ENCODE measurements at places on chromosomes 7 and 10.

DNA sequence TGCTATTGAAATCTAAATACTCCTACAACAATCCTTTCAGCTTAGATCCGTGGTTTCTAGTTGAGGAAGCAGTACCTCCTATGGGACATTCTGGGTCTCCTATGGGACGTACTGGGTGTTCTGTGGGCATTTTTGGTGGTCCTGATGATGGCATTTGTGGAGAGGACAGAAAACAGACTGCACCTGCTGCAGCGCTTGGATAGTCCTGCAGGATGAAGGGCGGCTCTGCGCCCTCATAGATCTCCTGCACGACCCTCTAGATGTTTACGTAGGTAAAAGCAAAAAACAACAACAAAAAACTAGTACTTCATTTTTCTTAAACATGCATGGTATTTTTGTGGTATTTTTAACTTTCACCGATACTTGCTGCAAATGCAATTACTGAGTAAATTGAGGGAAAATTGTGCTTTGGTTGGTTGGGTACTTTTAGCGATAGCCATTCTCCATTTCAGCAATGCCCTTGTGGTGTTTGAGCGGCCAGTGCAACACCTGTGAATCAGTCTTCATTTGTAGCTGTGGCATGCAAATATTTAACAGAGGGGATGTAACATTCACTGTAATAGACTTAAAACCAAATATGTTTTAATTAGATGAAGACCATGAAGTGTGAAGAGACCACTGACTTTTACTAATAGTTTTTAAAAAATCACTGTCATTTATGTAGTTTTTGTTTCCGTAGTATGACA, 461.2 kb downstream of the SDK1 start:
- no peak for DNase-seq

DNA sequence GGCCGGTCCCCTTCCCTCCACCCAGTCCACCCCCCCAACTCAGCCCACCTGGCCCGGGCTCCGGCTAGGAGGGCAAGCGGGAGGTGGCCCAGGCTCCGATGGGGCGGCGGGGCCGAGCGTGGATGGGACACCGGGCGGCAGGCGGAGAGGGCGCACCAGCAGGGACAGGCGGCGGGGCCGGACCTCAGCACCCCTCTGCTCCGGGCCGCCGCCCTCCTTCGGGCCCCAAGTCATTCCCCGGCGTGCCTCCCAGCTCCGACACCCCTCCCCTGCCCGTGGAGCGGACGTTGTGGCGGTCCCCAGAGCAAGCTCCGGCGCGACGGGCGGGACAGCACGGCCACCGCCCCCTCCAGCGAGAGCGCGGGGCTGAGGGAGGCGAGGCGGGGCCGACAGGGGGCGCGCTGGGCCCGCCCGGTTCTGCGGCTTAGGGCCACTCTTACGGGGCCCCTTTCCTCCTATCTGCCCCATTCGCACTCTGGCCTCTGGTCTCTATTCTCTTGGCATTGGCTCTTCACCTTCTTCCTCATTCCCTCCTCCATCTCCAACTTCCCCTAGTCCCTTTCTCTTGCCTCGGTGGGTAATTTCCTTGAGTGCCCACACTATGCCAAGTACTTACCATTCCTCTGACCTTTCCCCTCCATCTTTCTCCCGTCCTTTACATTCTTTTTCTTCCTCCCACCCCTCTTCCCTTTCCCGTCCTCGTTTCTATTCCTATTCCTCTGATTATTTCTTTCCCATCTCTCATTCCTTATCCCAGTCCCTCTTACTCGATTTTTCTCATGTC, 701 bp upstream of the GBX1 start:
- DNase-seq: no peak

GRCh38 chr7:42238709-42239366, 1.8 kb upstream of the GLI3 start:
- peak; percentile 68 for DNase-seq

GRCh38 chr7:96739609-96740008, 30.0 kb upstream of the SEM1 start:
- no peak for DNase-seq

- DNase-seq: peak; percentile 2
Measured at GRCh38 chr10:43044448-43044921, 32.4 kb upstream of the RET start.

GRCh38 chr10:98231417-98231816, 36.6 kb downstream of the LOXL4 start:
- DNase-seq: no peak

DNA sequence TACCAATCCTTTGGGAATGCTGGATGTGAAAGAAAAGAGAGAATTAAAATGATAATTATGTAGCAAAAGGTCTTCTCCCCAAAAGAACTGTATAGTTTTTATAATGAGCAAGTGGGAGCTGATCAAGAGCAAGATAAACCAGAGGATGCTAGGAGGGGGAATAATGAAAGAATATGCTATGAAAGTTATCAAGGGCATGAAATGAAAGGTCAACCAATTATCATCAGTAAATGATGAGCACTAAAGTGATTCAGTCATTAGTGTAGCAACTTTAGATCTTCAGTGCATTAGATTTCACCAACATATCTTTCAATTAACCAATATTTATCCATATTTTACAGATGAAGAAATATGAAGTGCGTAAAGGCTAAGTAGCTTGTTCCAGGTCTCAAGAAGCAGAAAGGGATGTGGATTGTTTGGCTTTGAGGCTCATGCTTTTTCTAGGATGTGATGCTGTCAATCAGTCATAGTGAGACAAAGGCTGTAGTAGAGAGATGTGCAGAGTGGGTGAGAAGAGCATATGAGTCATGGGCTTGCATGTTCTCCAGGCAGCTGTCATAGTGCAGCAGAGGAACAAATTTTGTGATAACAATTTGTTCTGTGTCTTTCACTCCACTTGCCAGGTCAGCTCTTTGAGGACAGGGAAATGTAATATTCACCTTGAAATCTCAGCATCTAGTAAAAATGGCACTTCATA, 5.7 kb upstream of the OR2F2 start:
- DNase-seq: no peak

GRCh38 chr7:11613292-11613930, 218.6 kb downstream of the THSD7A start:
- DNase-seq: no peak

DNA sequence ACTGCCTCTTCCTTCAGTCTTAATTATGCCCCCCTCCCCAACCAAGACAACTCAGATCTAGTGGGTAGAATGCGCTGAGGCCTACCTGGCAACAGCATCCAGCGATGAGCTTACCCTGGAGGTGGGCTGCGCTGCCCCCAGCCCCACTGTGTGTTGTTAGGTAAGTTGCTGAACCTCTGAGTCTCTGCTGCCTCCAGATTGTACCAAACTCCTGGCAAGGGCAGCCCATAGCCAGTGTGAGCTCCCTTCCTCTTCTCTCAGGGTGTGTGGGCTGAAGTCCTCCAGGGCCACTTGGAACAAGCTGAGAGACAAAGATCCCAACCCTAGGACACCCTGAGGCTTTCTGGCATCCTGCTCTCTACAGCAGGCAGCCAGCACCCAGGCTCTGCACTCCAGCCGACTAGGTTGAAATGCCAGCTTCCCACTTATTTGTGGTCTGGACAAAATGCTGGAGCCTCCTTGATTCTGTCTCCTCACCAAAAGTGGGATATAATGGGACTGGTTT, 135.3 kb downstream of the ARHGAP22 start:
- no peak for DNase-seq

GRCh38 chr7:100065452-100066186, 15.9 kb downstream of the ZNF3 start:
- DNase-seq: peak; percentile 62

DNA sequence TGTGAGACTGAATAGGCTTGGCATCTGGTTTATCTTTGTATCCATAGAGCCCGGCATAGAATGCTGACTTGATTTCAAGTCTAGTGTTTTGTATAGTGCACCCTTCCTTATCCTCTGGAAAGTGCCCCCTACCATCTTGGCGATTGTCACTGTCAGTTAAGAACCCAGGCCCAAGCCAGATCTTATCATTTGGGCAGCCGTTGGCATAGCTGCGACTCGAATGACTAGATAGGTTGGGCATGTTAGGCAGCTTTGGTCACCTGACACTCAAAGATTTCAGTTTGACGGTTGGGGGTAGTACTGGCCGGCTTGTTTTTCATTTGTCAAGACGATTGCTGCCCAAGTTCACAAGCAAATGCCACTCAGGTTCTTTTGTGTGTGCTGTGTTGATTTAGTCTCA, 6.6 kb downstream of the NIPSNAP2 start:
- DNase-seq: no peak

DNA sequence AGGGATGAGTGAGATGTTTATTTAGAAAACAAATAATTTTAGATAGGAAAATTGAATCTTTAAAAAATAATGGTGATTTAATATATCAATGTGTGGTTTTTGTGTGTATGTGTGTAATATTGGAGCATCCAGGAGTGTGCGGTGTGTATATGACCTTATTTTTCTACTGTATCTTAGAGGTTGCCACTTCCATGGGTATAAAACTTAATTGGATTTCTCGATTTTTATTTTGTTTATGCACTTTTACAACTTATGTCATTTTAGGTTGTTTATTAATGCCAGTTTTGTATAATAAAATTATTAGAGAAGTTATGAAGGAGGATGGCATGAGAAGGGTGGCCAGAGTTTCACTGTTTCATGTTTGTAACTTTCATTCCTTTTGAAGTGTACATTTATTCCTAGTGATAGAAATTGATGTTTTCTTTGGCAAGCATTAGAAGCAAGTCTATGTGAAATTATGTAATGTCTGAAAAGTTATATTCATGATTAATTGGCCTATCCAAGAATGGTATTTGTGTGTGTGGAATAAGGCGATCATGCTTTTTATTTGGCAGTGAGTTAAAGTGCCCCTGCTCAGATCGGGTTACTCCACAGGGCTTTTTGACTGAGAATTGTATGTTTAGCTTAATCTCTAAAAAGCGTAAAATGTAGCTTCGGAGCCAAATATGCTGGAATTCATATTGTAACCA, 110.3 kb downstream of the KAT6B start:
- DNase-seq: peak; percentile 41

DNA sequence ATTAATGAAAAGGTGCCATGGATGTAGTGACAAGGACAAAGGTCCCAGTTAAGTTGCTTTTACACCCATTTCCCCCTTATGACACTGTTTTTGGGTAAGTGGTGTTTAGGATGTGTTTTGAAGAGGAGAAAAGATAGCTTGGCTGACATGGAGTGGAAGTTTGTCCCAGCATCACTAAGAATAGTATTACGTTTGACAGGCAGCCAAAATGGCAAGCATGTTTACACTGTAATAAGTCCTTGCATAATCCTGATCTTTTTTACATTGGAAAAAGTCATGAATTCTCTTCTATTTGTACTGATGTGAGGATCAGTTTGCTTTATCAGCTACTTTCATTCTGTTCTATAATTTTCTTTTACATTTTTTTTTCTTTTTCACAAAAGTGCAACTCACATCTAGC, 137.8 kb downstream of the CHRM2 start:
- peak; percentile 35 for DNase-seq

DNA sequence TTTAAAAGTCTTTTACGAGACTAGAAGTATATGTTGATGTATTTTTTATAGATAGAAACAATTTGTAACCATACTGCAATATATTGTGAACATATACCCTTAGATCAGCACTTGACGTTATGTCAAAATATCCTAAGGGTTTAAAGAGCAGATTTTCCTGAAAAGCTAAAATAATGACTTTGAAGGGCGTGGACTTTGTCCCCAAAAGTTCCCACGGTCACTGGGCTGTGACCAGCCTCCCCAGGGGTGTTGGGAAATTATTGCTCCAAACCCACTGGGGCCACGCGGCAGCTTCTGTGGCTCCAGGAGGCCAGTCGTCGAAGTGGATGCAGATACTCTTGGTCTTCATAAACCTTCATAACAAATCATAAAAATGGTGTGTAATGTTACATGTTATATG, 29.9 kb downstream of the DNAJB6 start:
- DNase-seq: no peak

DNA sequence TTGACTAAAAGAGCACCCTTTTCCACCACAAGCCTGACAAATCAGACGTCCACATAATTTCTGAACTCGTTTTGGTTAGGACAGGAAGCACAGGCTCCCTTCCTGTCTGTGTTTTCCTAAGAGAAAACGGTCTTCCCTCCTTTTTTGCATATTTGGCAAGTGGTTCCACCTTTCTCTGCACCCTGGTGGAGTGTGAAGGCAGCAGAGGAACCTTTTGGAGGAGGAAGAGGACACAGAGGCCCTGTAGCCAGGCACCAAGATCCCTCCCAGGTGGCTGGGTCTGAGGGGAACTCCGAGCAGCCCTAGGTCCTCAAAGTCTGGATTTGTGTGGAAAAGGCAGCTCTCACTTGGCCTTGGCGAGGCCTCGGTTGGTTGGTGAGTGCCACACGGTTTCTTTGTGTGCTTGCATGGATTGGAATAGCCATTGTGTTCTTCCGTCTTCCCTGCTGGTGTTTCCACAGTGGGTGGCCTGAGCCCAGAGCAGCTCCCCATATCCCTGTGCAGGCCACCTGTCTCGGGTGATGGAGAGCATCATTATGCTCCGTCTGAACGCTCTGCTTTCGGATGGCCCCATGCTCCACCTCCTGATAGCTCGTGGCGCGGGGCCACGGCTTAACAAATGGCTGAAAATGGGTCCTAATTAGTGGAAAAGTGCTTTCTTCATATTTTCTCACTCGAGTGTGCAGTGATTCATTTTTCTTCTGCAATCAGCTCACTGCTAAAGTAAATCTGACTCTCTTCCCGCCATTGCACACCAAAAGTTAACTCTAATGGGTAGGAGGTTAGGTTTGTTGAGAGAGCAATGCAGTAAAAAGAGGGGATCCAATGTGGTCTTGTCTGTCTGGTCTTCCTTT, 4.2 kb downstream of the IKZF1 start:
- DNase-seq: no peak

DNA sequence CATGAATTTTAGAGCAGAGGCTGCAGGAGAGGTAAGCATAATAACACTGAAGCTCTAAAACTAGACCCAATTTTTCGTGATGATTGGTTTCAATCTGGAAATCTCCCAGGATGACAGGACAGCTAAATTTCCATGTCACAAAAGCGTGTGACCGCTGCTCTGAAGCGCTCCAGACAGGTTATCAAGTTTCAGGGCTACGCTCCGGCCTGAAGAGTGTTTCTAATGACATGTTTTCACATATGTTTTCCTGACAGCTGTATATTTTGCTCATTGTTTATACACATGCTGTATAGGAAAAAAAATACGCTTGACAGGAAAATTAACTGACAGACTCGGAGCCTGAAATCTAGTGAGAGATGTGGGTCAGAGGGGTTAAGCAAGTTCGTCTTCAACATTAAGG, 219.8 kb upstream of the BMPER start:
- no peak for DNase-seq

DNA sequence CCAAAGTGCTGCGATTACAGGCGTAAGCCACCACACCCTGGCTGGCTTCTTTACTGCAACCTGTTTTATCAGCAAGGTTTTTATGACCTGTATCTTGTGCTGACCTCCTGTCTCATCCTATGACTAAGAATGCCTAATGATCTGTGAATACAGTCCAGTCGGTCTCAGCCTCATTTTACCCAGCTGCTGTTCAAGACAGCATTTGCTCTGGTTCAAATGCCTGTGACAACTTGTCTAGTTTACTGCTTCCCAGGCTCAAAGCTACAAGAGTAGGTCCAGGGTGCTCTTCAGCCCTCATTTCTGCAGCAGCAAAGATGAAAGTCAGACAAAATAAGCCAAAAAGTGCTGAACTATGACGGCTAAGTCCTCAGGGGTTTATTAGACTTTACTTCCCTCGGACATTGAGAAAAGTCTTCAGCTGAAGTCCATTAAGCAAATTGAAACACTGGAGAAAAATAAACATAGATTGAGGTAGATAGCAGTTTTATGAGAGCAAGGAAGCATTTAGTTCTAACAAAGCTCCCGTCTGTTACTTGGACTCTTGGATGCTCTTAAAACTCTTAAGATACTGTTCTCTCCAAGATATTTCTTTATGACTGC, 12.5 kb upstream of the LYZL1 start:
- DNase-seq: no peak

GRCh38 chr10:96358851-96359540, at the start of gene OPALIN:
OPALIN (minus strand) TSS chr10:96359002; CDS start chr10:96358896, 106 bp downstream.
- no peak for DNase-seq

GRCh38 chr7:95867309-95867708, 95.0 kb downstream of the DYNC1I1 start:
- DNase-seq: no peak

All from astrocyte of the spinal cord (primary cell).